NCI-H187 treated with DMSO at 0.1 percent for 48 hours (cell line): ENCODE measurements at places on chromosomes 7 and 10.

GRCh38 chr10:86941991-86942421 is 15.4 kb downstream of the MMRN2 start:
- DNase-seq: no peak

DNA sequence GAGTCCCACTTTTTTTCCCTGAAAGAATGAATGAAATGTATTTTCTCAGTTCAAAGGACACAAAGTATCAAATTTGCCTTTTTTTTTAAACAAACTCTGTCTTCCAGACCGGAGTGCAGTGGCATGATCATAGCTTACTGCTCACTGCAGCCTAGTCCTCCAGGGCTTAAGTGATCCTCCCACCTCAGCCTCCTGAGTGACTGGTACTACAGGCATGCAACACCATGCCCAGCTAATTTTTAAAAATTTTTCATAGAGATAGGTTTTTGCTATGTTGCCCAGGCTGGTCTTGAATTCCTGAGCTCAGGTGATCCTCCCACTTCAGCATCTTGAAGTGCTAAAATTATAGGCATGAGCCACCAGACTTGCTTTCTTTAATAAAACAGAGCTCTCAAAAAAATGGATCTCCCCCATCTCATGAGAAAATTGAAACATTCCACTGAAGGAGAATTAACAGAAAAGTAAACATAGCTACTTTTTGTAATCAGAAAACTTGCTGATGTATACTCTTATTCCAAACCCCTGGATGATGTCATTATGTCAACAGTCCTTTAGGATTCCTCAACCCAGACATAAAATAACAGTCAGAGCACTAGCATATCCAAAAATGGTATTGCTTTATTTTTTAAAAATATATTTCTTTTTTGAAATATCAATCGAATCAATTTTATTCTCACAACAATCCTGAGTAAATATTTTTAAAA is 12.3 kb upstream of the TRDMT1 start:
- DNase-seq: no peak

DNA sequence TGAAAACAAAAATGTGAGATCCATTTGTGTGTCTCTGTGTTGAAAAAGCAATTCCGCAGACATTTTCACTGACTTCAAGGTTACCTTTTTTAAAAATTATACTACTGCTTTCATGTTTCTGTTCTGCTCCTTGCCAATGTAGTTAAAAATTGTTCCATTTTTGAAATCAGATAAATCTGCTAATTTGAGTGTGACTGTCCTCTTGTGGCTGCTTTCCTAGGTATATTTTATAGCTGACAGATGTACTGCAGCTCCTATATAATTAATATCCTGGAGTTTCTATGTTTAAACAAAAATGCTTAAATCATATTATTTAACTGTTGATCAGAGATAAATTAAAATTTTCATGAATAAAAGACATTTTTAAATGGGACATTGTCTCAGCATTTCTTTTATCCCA is 177.6 kb upstream of the LRRTM3 start:
- no peak for DNase-seq

DNA sequence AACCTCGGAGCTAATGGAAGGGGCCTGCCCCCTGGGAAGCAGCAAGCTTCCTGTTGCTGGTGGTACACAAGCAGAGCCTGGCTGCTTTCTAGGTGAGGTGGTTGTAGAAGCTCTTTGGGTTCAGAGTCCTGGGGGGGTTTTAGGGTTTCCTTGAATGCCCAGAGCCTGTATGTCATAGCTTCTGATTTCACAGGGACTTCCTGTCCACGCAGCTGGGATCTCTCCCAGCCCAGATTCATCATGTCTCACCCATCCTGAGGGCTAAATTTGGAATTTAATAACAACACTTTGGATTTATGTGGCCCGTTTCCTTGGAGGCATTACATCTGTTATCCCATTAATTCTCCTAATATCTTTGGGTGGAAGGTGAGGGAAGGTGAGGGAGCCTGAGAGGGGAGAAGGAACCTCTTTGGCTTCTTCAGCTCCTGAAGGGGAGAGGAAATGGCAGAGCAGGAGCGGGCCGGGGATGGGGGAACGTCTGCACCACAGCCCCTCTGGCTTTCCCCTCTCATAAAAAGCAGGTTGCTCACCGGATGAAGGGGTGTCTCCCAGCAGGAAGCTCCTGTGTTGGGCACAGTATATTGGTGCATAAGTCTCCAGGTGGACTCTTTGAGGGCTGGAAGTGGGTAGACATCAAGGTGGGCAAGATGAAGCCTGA is 19.7 kb downstream of the RPS24 start:
- no peak for DNase-seq

- DNase-seq: no peak
These were observed 644.1 kb upstream of the SEMA3D start for GRCh38 chr7:85830982-85831381.

DNA sequence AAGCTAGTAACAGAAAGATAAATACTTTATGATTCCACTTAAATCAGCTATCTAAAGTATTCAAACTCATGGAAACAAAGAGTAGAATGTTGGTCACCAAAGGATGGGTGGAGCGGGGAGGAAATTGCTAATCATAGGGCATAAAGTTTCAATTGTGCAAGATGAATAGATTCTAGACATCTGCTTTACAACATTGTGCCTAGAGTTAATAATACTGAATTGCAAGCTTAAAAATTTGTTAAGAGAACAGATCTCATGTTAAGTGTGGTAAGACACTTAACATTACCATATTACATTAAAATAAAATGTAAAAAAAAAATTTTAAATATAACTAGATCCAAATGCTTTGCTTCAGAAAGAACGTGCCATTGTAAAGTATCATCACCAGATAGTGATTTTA is 411.1 kb upstream of the MBL2 start:
- DNase-seq: no peak

- DNase-seq: no peak
These were observed 53.4 kb upstream of the FHIP2A start for GRCh38 chr10:114767986-114768821.

- no peak for DNase-seq
These were observed 366.5 kb upstream of the KLF6 start for GRCh38 chr10:4151466-4151865.

DNA sequence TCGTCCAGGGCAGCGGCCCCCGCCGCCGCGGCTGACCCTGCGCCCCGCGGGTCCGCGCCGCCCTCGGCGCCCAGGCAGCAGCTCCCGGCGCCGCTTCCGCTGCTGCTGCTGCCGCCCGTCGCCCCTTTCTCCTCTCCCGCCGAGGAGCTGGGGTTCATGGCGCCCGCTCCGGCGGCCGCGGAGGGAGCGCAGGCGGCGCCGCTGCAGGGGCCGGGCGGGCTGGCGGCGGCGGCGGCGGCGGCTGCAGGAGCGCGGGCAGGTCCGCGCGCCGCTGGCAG is 286 bp downstream of the DGKI start:
- DNase-seq: no peak

GRCh38 chr7:98254951-98255610 is 3.0 kb upstream of the TECPR1 start:
- no peak for DNase-seq

GRCh38 chr7:75905785-75906604 is 9.0 kb upstream of the POR start:
- DNase-seq: peak; percentile 50

GRCh38 chr7:130695840-130696239 is 9.5 kb upstream of the TSGA13 start:
- DNase-seq: no peak
